ENCODE measurements at places on chromosomes 3 and 15.

DNA sequence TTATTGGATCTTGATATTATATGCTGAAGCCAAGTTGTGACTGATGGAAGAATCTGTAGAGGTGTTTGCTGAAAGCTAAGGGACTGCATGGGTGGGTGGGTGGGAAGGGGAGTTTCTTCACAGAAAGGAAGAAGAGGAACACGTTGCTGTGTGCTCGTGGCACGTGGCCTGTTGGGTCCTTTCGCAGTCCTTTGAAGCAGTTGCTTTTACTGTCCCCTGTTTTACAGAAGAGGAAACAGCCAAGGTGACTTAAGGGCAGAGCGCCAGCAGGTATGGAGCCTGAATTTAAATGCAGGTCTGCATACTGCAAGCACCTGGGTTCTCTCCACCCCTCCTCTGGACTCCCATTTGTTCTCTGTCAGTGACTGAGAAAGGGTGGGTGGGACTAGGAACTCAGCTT, 59.4 kb upstream of the PRR23C start:
- DNase-seq: no peak

DNA sequence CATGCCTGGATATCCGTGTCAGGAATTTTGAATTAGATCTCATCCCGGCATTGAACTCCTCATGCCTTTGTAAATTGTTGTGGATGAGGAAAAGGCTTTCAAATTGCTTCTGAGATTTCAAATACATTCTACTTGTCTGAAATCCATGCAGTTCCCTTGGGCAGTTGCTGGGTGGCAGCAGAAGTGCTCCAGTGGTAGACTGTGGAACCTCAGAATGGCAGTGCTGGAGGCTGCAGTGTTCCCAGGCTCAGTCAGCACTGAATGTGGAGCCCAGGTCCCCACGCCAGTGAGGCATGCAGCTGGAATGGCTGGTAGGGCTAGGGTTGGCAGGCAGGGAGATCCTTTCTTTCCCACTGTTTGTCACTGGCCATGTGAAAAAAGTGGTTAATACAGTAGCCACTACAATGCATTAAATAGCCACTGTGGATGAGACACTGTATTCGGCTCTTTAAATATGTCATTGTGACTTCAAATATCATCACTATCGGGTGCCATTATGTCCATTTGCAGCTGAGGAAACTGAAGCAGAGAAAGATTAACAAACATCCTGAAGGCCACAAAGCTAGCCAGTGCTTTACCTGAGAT, 98.6 kb downstream of the TPRG1 start:
- DNase-seq: peak; percentile 39

GRCh38 chr15:64949383-64950186, 37.9 kb downstream of the ANKDD1A start:
- DNase-seq: no peak

DNA sequence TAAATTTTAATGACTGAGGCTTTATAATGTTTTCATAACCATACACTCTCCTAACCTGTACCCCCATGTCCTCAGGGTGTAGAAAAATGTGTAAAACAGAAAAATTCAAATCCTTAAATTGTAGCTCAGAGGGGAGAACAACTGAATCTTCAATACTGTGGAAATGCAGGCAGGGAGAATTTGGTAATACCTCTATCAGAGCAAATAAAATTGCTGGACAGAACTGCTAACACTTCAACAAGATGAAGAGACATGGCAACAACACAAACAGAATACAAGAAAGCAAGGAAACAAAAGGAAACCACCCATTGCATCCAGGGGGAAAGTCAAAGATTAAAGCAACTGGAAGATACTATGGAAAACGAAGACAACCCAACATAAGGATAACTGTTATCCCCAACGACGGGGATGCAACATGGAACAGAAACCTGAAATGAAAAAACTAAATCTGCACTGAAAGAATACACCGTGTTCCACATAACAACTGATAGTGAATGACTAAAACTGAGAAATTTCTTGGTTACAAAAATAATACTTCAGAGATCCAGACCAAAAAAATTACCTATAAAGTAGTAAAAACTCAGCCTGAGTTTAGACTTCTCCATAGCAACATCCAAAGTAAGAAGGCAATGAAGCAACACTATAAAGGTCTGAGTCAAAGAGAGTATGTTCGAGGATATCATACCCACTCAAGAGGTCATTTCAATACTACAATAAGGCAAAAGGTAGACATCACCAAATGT, 48.5 kb downstream of the HACD2 start:
- DNase-seq: peak; percentile 27

DNA sequence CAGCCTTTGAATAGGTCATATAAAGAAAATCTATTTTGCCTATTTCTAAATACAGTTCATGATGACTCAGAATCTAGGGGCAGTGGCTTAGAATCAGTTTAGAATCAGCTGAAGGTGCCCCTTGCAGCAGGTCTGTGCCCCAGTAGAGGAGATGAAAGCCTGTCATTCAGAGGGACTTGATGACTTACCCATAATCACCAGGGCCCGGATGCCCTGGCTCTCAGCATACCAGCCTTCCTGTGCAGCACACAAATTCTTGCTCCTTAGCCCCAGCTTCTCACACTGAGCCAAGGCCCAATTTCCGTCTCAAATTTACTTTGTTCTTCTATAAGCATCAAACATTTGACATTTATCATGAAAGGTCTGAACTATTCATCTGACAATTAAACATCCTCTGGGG, 83.2 kb upstream of the EOMES start:
- DNase-seq: no peak

DNA sequence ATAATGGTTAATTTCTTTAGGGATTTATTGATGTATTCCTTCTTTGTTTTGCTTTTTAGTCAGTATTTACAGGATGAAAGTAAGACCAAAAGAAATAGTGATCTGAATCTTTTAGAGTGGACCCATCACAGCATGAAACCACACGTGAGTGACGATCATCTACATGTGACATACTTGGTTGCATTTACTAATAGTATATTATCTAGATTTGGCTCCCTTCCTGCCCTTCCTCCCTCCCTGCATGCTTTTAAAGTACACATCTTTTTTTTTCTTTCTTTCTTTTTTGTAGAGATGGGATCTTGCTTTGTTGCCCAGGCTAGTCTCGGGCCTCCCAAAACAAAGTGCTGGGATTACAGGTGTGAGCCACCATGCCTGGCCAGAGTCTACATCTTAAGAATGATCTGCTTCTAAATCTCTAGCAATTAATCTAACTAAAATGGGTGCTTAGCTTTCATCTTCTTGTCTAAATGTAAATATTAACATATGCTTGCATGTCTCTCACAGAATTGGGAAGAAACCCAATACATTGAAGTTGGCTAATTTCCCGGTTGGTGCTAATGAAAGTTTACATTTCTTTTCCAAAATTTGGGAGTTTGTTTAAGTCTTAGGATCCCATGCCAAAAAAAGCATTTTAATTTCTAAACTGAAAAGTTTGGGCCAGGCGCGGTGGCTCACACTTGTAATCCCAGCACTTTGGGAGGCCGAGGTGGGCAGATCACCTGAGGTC, 38.0 kb downstream of the SENP2 start:
- no peak for DNase-seq

DNA sequence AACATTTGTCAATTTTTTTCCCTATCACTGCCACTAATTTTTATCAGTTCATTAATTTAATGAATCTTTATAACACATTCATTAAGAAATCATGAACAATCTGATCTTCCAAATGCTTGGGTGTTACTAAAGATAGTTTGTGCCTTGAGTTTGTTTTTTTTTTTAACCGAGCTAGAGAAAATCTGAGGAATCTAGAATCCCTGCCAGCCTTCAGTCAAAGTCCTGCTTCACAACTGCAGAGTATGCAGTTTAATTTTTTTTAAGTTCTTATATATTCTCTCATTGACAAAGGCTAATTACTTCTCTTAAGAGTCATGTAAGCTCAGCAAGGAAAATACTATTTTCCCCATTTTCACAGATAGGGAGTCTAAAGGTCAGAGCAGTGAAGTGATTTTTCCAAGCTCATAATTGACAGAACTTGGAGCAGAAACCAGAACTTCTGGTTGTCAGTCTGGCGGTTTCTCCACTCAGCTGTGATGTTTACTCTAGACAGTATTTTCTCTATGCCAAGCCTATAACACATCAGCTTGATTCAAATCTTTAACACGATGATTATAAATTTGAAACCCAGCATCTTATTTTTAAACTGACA, 55.7 kb downstream of the TNIK start:
- DNase-seq: no peak

- peak; percentile 62 for DNase-seq
Measured at GRCh38 chr3:37243820-37244748, 69.7 kb upstream of the LRRFIP2 start.

- DNase-seq: no peak
Measured at GRCh38 chr3:99984139-99984538, 130.2 kb downstream of the FILIP1L start.

DNA sequence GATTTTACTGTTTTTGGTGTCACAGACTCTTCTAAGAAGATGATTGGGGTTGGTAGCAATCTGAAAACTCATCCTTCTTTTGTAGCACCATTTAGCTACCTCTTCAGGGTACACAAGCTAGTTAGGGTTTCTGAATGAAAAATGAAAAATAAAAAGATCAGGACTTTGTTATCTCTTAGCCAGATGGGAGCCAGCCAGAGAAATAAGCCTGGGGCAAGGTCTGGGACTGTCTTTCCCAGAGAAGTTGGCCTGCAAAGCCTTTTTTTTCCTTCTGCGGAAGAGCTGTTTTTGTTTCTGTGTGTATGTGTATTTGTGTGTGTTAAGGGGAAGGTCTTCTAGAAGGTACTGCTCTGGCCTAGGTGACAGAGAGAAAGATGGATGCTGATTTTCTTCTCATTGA, 150.7 kb upstream of the AGTR1 start:
- DNase-seq: no peak

DNA sequence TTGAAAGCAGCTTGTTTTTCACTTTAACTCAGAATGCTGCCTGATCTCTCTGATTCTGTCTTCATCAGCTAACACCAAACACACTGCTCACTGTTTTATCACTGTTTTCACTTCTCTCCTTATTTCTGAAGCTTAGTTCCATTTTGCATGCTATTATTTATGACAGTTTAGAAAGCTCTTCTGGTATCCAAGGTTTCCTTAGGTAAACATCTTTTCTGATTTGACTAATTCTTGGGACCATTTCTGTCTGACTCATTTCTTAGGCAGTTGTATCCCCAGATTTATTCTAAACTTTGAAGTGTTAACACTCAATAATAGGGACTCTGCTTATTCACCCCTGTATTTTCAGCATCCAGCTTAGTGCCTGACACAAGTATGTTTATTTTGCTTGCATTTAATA, 167.7 kb downstream of the BCHE start:
- no peak for DNase-seq

GRCh38 chr15:52003710-52004109, 15.3 kb upstream of the MAPK6 start:
- no peak for DNase-seq

- no peak for DNase-seq
Measured at GRCh38 chr3:73868688-73869315, 244.1 kb upstream of the PDZRN3 start.

Measured in GM10248 (cell line).